DMS 273 treated with DMSO at 0.1 percent for 48 hours (cell line): ENCODE measurements at places on chromosomes 2 and 18.

GRCh38 chr2:29106980-29107388, 8.2 kb upstream of the CLIP4 start:
- DNase-seq = no peak

GRCh38 chr2:144501118-144501517, 18.8 kb downstream of the ZEB2 start:
- DNase-seq = no peak

DNA sequence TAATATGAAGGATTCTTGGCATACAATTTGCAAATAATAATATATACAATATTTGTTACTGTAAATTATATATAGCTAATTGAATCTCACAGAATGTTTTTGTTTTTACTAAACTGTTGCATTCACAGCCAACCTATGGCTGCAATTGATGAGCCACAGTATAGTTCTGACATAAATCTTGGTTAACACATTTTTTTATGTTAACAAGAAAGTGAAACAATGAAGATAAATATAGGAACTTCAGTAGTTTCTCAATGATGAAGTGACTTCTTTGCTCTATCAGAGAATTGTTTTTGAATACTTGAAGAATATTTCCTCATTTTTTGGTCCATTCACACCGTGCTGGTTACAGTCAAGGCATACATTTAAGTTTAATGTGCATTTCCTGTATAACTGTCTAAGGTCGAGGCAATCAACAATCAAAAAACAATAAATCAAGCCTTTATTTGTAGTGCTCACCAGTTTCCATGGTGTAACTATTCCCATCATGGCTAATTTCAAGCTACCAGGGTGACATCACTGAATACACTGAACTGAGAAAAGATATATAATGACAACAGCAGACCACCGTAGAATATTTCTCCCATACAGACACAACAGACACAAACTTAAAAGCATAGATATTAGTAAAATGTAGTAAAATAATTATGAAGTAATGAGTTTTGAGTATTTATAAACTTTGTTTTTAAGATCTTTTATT, 12.9 kb upstream of the ETAA1 start:
- no peak for DNase-seq

GRCh38 chr18:65942854-65943253, 192.0 kb downstream of the CDH7 start:
- no peak for DNase-seq

DNA sequence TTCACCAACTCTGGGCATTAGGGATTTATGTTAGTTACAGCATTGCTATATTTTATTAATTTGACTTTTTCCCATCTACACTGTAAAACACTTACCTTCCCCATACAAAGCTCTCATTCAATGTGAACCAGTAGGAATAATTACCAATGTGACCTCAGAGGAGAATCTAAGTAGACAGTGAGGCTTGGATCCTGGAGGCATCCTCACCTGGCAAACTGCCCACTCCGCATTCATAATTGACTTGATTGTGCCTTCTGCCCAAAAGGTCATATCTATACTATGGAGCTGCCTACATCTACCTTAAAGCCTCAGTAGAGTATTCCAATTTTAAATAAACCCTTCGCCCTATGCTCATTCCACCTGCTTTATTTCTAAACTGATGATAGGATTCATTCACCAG, 45.4 kb upstream of the SCN1A start:
- DNase-seq = no peak

DNA sequence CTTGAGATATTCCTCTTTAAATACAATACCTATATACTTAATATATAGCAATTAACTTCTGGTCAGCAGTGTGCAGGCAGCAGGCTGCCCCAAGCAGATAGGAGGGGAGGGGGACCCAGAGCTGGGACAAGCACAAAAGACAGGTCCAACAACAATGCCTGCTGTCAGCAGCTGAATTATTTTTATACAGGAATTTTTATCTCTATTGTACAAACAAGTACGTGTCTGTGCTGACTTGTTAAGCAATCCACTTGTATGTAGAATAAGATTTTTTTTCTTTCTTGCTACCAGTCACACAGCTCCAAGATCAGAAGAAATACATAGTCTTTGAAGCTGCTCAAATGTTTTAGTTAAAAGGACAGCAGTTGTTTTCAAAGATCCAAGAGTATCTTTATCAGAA, 16.7 kb downstream of the BCL11A start:
- DNase-seq = no peak

DNA sequence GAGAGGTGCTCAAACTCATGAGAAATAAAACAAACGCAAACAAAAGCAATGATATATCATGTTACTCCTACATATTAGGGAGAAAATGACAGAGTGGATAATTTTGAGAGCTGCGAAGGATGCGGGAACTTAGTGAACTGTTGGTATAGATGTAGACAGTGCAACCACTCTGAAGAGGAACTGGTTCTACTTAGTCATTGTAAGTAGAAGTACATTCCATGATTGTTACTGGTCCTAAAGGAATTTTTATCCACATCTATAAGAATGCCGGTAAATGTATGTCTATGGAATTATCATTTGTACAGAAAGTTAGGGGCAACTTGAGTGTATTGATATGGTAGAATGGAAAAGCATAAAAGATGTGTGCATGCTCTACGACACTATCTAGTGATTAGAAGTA, 1238.4 kb downstream of the LRP1B start:
- no peak for DNase-seq
